ENCODE measurements at places on chromosomes 16 and 17.

DNA sequence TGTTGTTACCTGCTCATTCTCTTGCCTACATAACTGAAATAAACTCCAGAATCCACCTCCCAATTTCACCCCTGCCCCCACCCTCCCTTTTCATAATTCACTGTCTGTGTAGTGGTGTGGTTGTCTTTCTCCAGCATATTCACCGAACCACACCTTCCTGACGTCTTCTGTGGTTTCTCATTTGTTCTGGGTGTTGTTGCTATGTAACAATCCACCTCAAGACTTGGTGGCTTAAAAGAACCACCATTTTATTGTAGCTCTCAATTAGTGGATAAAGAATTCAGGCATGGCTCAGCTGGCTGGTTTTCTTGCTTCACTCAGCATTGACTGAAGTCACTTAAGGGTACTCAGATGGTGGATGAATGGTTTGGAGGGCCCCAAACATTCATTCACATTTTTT, 229.8 kb downstream of the MAF start:
- no peak for DNase-seq

- no peak for DNase-seq
These were observed 31.5 kb upstream of the LITAF start for GRCh38 chr16:11618107-11618717.

DNA sequence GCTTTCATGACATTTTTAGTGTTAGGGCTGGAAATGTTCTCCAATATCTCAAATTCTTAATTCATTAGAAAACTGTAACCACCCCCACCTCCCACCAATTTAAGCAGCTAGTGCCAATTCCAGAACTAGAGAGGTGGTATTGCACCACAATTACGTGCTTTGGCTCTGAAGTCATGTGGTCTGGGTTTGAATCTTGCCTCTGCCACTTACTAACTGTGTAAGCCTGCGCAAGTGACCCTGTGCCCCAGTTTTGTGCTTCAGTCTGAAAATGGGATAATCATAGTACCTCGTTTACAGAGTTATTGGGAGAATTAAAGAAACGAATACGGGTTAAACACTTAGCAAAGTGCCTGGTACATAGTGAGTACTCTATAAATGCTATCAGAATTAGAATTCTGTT, 14.2 kb upstream of the MPHOSPH6 start:
- no peak for DNase-seq

DNA sequence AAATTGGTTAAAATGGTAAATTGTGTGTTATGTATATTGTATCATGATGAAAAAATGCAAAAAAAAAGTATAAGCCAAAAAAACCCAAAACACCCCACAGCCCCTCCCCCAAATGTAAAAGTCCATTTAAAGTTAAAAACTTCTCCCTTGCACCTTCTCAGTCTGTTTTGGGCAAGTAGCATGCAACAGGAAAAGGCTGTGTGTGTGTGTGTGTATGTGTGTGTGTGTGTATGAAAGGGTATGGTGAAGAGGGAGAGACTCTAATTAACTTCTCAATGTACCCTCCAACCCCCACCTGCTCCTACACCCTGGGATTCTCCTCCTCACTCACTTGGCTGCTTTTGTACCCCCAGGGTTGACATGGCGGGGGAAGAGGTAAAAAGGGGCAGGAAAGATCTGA, 9.2 kb upstream of the GGT6 start:
- no peak for DNase-seq

All from A673 (cell line).